ENCODE measurements at places on chromosomes 2 and 18.

- no peak for DNase-seq
These were observed 74.6 kb upstream of the LRATD1 start for GRCh38 chr2:14557916-14558315.

GRCh38 chr2:195395362-195395761, 261.7 kb upstream of the SLC39A10 start:
- no peak for DNase-seq

DNA sequence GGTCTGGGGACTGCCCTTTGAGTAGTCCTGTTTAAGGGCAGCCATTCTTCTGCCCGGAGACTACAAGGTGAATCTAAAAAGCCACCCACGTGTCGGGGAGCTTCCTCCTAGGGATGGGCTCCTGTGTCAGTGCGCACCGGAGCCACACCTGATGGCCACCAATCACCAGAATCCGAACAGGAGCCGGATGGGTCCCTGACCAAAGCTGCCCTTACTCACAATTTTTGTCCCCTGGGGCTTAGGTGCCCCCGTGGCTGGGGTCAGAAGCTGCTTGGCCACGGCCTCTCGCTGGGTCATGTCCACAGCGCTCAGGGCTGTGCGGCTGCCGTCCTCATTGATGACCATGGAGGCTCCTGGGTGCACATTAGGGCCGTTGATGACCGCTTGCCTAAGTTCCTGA, 30.9 kb downstream of the POLR1A start:
- DNase-seq = no peak

- DNase-seq = no peak
These were observed 273 bp upstream of the NXPH2 start for GRCh38 chr2:138780446-138780880.

- DNase-seq = no peak
These were observed 344.7 kb downstream of the MYCN start for GRCh38 chr2:16284941-16285625.

DNA sequence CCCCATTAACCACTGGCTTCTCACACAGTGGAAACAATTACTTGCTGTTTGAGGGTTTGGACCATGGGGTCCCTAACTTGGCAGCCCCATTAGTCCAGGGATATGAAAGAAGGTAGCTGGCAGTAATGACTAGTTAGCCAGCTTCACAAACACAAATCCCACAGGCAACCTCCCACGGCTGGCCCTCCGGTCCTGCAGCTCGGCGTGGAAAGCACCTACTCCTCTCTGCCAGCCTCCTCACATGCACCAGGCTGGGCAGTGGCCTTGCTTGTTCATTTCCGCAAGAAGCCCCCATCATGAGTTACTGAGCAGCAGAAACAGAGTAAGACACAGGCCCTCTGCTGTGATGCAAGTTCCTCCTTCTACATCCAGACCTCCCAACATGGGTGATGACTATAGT, 13.7 kb downstream of the C1QL2 start:
- no peak for DNase-seq

GRCh38 chr18:25042641-25043051, 309.3 kb downstream of the ZNF521 start:
- DNase-seq = no peak

DNA sequence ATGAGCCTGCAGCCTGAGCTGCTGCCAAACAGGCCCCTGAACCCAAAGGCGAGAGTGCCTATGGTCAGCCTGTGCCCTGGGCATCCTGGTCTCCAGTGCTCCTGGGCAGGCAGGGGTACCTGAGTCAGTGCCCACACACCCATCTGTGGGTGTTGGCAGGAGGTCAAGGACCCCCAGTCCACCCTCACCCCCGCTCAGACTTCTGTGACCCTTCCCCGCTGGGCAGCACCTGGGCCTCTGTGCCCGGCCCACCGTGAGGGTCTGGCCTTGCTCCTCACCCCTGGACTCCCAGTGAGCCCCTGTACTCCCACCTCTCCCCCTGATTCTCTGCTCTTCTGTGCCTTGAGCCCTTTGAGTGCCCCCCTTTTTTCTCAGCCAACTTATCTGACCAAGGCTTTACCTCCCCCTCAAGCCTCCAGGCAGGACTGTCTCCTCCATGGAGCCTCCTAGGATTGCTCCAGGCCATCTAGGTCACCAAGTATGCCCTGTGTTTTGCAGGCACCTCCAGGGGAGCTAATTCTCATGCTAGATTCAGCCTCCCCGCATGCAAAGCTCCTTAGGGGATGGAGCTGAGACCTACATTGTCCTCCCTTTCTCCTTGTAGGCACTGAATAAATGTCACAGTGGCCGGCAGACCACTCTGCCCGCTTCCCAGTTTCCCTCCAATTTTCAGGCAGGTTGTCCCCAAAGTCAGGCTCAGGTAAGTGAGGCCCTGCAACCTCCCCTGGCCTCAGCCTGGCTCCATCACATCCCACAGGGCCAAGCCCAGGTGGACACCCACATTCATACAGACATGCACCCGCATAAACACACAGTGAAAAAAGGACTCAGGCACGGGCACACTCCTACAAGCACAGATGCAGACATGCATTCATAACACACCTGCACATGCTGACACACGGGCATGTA, 21.9 kb upstream of the PTMA start:
- no peak for DNase-seq

Measured in SW 1271 (cell line).